ENCODE measurements at places on chromosomes 5 and 9.
A peak's percentile ranks its signal among the peaks of the same experiment; 100 is the strongest.

DNA sequence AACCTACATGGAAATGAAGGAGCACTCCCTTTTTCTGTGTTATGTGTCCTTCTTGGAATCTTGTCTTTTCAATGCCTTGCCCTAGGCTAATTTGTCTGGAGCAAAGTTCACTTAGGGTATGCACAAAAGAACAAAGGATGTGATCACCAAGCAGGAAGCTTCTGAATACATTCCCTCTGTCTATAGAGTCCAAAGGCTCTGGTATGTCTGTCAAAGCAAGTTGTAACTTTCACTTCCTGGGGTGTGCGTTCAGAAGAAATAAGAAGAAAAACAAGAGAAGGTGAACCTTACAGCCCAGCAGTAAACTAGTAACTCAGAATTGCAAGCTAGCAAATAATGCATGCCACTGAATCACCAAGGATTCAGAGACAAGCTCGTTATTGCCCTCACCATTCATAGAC lies 31.7 kb upstream of the CDH6 start:
- H3K27ac ChIP-seq: no peak overlapping the region
- H3K36me3 ChIP-seq: no peaks in the 10 kb centered on the region
- no peak for DNase-seq
- no peak overlapping the region for H3K4me3 ChIP-seq
- no peaks in the 10 kb centered on the region for H3K27me3 ChIP-seq

DNA sequence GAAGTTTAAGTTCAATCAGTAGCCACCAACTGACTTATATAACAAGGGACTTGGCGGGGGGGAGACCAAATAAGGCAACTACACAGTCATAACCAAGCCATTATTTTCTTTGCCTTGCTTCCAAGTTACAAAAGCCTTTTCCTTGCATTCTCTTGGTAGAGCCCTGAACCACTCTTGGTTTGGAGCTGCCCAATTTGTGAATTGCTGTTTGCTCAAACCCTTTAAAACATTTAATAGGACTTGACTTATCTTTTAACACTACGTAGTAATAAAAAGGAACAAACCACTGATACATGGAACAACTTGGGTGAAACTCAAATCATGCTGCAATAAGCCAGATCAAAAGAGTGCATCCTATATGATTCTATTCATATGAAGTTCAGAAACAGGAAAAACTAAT lies 31.7 kb upstream of the MSH3 start:
- no peaks in the 10 kb centered on the region for H3K27me3 ChIP-seq
- no peaks in the 10 kb centered on the region for H3K36me3 ChIP-seq
- H3K4me3 ChIP-seq: no peak overlapping the region

DNA sequence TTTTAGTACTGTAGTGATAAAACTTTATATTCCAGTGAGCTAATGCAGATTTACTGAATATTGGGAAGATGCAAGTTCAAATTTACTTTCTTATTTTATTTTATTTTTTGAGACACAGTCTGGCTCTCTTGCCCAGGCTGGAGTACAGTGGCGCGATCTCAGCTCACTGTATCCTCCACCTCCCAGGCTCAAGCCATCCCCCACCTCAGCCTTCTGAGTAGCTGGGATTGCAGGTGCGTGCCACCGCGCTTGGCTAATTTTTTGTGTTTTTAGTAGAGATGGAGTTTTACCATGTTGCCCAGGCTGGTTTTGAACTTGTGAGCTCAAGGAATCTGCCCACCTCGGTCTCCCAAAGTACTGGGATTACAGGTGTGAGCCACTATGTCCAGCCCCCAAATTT lies 9.9 kb downstream of the PHAX start:
- H3K36me3 ChIP-seq: peaks cover 3% of the 10 kb centered on the region
- no peak overlapping the region for H3K27ac ChIP-seq
- no peak overlapping the region for H3K4me3 ChIP-seq

- H3K4me3 ChIP-seq: no peak overlapping the region
- H3K4me1 ChIP-seq: no peaks in the 10 kb centered on the region
- H3K36me3 ChIP-seq: no peaks in the 10 kb centered on the region
- no peaks in the 10 kb centered on the region for H3K27me3 ChIP-seq
- no peak overlapping the region for H3K27ac ChIP-seq
Measured at GRCh38 chr9:19138084-19138483, 10.8 kb upstream of the PLIN2 start.

DNA sequence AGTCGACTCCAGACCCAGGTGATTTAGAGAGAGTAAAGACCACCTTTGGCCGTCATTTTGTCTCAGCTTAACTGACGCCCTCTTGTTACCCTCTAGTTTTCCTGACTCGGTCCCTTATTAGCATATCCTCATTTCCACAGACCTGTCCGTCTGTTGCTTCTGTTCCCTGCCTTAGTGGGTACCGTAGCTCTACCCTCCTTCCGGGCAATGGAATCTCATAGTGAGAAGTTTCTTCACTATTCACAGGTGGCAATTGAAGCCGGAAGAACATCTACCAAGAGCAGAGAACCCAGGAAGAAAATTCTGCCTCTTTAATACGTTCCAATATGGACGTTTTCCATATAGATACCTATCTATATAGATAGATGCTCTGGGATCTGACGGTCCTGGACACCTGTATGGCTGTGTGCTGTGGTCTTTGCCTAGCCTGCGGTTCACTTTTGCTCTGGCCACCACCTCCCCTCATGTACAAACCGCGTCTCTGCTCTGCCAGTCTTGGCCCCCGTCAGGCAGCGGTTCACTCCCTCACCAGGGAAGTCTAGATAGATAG lies 652 bp upstream of the TMEM161B start:
- H3K27ac ChIP-seq: peak overlapping the region; percentile 92
- no peaks in the 10 kb centered on the region for H3K27me3 ChIP-seq
- peaks cover 34% of the 10 kb centered on the region for H3K36me3 ChIP-seq
- no peak for DNase-seq

DNA sequence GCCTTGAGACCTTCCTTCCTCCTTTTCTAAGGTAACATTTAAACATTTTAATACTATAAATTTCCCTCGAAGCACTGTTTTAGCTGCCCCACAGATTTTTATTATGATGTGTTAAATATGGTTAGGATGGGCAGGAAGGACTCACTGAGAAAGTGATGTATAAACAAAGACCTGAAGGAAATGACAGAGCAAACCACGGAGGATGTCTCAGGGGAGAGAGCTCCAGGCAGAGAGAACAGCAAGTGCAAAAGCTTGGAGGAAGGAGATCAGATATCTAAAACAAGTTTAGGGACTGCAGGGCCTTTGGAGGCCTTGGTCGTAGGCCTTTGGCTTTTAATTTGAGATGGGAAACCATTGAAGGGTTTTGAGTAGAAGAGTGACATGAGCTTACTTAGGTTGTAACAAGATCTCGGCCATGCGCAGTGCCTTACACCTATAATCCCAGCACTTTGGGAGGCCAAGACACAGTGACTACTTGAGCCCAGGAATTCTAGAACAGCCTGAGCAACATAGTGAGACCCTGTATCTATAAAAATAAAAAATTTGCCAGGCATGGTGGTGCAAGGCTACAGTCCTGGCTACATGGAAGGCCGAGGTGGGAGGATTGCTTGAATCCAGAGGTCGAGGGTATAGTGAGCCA lies 35.5 kb upstream of the LRRTM2 start:
- no peak for DNase-seq
- H3K27ac ChIP-seq: no peak overlapping the region
- H3K4me1 ChIP-seq: no peaks in the 10 kb centered on the region

- DNase-seq: no peak
- H3K4me1 ChIP-seq: no peaks in the 10 kb centered on the region
- peaks cover 100% of the 10 kb centered on the region for H3K36me3 ChIP-seq
- H3K27me3 ChIP-seq: no peaks in the 10 kb centered on the region
Measured at GRCh38 chr9:33921967-33922895, 105.3 kb downstream of the UBE2R2 start.

GRCh38 chr5:152933056-152933455 lies 528.0 kb upstream of the NMUR2 start:
- H3K27ac ChIP-seq: no peak overlapping the region
- no peaks in the 10 kb centered on the region for H3K27me3 ChIP-seq
- H3K36me3 ChIP-seq: no peaks in the 10 kb centered on the region
- H3K4me3 ChIP-seq: no peak overlapping the region

DNA sequence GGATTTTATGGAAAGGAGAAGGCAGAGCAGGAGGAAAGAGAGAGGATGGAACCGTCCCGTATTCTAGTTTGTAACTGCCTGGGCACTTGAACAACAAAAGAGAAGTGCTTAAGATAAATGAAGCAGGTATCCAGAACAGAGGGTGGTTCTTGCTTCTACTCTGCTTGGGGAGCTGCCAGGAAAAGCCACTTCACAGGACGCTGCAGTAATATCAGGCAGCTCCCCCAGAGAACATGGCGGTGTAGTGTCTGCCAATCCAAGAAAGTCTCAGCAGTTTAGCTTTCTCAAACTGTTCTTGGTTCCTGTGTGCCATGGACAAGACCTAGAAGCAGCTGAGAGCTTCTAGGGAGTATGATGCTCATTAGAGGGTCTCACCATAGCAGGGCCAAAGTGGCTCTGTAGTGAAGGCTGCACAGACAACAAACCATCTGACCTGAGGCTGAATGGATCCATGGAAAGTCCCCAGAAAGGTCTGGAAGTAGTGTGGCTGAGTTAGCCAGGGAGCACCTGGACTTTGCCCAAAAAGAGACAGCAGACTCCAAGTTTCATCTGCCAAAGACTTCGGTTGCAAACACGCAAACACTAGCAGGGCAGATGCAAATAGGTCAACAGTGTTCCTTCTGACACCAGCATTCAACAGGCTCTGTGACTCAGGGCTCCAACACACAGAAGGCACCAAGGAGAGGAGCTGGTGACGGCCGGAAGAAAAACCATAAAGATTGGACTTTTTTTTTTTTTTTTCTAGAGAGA lies 72.2 kb upstream of the TNFSF8 start:
- H3K4me3 ChIP-seq: no peak overlapping the region
- H3K4me1 ChIP-seq: no peaks in the 10 kb centered on the region
- no peak overlapping the region for H3K27ac ChIP-seq
- no peak for DNase-seq
- no peaks in the 10 kb centered on the region for H3K27me3 ChIP-seq

DNA sequence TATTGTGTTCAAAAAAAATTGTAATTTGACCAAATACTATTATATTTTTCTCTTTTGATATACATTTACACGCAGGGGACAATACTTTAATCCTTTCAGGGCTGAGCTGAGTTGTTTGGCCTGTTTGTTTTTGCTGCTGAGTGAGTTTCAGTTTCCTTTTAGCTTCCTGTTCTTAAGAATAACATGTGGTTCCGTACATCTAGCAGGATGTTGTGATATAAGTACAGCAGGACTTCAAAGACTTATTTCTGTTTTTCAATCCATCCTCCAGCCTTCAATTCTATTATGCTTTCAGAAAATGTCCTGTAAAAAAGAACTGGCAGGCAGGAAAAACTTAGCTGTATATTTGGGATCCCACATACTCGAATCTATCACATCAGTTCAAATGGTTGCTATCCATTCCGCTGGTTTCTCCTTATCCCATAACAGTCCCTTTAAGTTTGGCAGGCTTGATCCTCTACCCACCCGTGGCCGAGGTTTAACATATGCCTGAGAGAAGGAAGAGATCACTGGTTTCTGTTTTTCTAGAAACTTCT lies 1037.3 kb upstream of the ACO1 start:
- no peak for DNase-seq

DNA sequence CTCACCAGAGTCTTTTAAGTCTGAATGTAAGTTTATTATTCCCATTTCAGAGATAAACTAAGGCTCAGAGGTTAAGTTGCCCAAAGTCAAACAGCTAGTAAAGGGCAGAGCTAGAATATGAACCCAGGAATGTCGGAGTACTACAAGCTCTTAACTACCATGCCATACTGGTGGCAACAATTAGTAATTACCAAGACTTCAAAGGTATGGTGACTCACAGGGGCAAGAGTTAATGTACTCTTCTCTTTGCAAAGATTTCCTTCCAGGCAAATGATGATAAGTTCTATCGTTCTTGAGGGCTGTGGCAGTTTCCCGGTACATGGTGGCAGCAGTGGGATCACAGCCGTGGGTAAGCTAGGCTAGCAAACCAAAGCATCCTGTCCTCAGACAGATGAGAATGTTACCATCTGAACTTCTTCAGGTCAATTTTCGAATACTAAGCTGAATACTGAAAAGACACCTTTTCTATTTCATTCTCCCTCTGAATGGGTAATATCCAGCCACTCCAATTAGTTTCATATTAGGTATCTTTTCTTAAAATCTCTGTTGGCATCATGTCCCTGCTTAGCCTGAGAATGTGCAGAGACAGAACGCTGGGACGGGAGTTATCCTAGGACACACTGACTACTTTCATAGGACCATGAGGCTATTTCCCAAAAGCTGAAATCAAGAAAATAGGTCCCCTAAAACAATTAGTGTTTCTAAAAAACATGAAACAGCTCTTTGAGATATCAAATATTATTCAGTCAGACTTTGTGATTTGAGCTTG lies 117.0 kb upstream of the NR5A1 start:
- no peaks in the 10 kb centered on the region for H3K27me3 ChIP-seq
- no peak for DNase-seq
- no peak overlapping the region for H3K27ac ChIP-seq
- H3K36me3 ChIP-seq: no peaks in the 10 kb centered on the region

GRCh38 chr5:154520861-154521453 lies 42.9 kb upstream of the HAND1 start:
- no peak for DNase-seq
- no peaks in the 10 kb centered on the region for H3K36me3 ChIP-seq
- H3K27me3 ChIP-seq: no peaks in the 10 kb centered on the region
- no peak overlapping the region for H3K4me3 ChIP-seq
- H3K4me1 ChIP-seq: no peaks in the 10 kb centered on the region
- no peak overlapping the region for H3K27ac ChIP-seq

Data from esophagus squamous epithelium (tissue), 5 donors.